ENCODE measurements at places on chromosomes 1 and 21.
A peak's percentile ranks its signal among the peaks of the same experiment; 100 is the strongest.

DNA sequence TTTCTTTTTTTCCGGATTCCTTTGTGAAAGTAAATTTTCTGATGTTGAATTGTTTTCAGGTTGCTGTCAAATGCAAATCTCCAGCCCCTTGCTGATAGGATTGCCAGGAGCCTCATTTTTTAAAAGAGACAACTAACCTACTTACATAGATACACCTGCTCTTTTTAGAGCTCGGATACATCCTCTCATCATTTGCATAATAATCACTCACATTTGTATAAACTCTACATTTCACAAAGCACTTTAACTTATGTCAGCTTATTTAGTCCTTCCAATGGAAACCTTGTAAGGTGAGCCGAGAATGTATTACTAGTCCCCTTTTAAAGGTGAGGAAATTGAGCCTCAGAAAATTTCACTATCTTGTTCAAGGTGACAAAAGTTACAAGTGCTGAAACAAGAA, 84.8 kb downstream of the KCTD3 start:
- no peak for DNase-seq

GRCh38 chr1:220796530-220796929, 9.8 kb downstream of the MTARC1 start:
- no peak for DNase-seq

- DNase-seq, result no peak
These were observed 114.1 kb upstream of the CD34 start for GRCh38 chr1:208025031-208025430.

- DNase-seq, result no peak
These were observed 98.3 kb upstream of the ARHGEF16 start for GRCh38 chr1:3355894-3356826.

DNA sequence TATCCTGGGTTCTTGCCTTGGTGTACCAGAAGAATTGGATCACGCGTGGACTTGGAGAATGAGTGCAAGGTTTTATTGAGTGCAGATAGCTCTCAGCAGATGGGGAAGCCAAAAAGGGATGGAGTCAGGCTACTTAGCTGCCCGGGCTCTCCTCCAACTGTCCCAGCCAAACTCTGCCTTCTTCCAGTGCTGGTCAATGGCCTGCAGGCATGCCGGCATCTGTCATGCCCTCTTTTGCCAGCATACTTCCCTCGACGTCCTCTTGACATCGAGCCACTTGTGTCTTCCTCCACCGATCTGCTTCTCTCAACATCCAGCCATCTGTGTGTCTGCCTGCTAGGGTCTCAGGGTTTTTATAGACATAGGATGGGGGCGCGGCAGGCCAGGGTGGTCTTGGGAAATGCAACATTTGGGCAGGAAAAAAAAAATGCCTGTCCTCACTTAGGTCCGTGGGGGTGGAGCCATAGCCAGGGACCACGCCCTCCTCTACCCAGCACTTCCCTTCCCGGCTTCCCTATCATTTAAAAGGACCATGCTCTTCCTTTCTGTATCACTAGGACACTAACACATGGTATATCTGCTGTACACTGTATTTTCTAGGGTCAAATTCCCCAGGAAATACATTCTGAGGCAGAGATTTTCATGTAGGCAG, 47.0 kb upstream of the BCAR3 start:
- DNase-seq, result no peak

DNA sequence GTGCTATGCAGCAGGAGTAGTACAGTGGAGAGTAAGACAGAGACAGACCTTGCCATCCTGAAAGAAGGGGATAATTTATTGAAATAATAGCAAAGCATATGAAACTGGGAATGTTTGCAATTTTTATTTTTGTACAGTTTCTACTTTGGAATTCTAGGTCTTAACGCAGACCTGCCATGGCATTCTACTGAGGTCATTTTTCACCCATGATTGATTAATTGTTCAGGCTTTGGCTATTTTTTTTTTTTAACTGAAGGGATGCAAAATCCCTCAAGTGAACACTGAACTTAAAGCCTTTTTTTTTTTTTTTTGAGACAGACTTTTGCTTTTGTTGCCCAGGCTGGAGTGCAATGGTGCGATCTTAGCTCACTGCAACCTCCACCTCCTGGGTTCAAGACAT, 27.1 kb downstream of the MTF2 start:
- DNase-seq, result no peak

DNA sequence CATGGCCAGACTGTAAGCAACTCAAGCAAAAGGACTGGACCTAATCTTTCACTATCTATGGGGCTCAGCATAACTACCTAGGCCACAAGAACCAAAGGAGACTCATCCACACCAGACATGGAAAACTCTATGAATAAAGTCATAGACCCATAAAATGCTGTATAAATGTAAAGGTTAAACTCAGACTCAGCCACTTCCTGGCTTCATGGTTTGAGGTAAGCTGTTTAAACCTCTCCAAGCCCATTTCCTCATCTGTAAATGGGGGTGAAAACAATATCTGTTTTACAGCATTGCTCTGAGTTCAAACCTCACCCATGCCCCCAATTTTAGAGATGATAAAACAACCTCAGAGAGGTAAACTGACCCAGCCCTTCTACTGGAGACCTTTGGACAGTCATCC, 4.0 kb upstream of the SMIM12 start:
- no peak for DNase-seq

DNA sequence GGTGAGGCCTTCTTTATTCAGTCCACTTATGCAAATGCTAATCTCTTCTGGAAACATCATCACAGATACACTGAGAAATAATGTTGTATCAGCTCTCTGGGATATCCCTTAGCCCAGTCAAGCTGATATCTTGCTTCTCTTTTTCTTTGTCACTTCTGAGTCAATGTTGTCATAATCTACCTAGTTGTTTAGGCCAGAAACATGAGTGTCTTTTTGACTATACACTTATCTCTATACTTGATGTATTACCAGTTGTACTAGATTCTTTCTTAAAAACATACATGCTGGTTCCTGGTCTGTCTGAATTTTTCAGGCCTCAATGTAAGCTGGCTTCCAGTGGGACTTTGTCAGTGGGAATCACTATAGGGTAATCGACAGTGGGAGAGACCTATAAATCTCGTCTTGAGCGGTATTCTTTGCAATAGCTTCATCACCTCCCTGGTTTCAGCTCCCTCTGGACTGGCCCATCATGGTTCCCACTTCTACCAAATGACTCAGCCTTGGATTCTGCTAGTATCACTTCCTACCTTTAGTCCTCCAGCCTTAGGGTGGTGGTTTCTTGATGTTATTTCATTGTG, 135.2 kb upstream of the CYYR1 start:
- DNase-seq, result no peak

DNA sequence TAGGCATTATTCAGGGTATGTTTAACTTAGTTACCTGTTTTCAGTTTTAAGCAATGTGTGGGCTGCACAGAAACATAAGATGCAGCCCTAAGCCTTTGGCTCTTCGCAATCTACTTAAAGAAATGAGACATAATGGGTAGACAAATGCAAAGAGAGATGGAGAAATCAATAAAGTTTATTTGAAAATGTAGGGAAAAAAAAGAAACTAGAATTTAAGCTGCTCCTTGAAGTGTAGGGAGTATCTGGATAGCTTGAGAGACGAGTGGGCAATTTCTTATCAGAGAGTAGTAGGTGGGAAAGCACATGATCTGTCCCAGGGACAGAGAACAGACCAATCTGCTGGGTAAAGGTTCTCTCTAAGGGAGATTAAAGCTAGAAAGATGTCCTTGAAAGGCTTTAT, 8.9 kb downstream of the WNT2B start:
- no peak for DNase-seq

- peak; percentile 34 for DNase-seq
These were observed 24.6 kb upstream of the NEK7 start for GRCh38 chr1:198132060-198132781.

- no peak for DNase-seq
These were observed 56.8 kb downstream of the DESI2 start for GRCh38 chr1:244709476-244710368.

DNA sequence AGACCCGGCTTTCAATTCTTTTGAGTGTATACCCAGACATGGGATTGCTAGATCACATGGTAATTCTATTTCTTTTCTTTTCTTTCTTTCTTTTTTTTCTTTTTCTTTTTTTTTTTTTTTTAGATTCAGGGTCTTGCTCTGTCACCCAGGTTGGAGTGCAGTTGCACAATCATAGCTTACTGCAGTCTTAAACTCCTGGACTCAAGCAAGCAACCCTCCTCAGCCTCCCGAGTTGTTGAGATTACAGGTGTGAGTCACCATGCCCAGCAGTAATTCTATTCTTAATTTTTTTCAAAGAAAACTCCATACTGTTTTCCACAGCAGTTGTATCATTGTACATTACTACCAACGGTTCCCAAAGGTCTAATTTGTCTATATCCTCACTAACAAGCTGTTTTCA, 13.5 kb upstream of the RNF186 start:
- no peak for DNase-seq

DNA sequence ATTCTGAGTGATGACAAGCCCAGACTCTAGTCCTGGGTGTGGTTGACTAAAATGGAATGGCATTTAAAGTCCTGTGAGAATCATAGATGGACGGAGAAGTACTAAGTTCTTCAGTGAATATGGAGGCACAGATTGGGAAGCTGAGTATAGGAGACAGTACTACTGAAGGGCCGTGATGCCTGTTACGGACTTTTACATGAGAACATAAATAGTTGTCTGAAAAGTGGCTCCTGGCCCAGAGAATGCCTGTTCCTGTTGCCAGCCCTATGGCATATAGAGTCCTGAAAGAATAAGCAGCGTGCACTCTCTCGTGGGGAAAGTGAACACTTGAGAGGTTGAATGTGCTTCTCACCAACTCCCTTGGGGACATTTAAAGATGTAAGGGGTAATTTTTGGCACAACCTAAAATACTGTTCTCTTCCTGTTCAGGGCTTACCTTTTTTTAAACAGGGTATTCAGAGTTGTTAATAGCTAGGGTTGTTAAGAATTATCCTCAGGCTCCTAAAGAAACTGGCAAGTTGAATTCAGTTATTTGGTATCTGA, 20.4 kb downstream of the CCT8 start:
- no peak for DNase-seq

DNA sequence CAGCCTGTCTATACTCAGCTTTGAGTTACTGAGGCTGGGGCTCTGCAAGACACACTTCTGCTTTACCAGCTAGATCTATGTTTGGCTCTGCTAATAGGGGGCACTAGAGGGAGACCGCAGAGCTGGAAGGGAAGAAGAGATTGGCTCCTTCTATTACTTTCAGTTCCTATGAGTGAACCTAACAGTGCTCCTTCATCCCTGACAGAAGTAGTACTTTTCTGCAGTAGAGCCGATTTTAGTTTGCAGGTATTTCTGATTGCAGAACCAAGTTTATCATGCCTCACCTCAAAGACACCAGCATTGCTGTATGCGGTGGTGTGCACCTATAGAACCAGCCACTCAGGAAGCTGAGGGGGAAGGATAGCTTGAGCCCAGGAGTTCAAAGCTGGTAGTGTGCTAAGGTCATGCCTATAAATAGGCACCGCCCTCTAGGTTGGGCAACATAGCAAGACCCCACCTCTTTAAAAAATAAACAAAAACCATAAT, 5.7 kb upstream of the ZDHHC18 start:
- peak; percentile 84 for DNase-seq

DNA sequence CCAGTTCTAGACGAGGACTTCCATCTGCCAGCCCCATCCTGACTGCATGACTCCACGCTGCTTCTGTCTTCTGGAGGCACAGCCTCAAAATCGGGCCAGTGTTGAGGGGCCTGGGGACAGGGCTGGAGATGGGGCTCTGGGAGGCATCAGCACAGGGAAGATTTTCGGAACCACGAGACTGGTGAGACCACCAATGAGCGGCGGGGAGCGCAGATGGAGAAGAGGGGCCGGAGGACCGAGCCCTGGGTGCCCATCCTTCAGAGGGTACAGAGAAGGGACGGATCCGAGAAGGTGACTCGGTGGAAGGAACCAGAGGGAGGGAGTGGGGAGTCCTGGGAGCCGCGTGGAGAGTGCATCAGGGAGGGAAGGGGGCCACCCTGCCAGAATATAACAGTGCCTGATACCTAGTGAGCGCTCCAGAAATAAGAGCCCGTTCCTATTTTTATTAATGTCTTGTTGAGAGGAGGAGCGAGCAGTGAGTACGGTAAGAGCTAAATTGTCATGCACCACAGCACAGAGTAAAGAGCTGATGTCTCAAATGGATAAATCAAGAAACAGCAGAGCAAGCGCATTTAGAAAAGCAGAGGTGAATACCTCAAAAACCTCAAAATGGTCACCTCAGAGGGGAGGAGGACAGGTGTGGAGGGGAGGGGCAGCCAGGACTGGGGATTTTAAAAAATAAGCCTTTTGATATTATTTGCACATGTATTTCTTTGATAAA, 26.2 kb upstream of the KIF26B start:
- no peak for DNase-seq

DNA sequence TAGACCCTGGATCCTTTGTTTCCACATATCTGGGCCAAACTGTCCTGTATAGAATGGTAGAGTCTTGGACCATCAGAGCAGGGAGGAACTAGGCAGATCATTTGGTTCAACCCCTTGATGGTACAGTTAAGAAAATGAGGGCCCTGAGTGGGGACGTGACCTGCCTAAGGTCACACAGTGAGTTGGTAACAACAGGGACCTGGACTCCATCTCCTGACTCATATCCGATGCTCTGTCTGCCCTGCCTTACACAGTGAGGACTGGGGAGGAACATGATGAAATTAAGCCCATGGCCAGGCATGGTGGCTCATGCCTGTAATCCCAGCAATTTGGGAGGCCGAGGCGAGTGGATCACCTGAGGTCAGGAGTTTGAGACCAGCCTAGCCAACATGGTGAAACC, 440.2 kb downstream of the PTPRU start:
- no peak for DNase-seq

DNA sequence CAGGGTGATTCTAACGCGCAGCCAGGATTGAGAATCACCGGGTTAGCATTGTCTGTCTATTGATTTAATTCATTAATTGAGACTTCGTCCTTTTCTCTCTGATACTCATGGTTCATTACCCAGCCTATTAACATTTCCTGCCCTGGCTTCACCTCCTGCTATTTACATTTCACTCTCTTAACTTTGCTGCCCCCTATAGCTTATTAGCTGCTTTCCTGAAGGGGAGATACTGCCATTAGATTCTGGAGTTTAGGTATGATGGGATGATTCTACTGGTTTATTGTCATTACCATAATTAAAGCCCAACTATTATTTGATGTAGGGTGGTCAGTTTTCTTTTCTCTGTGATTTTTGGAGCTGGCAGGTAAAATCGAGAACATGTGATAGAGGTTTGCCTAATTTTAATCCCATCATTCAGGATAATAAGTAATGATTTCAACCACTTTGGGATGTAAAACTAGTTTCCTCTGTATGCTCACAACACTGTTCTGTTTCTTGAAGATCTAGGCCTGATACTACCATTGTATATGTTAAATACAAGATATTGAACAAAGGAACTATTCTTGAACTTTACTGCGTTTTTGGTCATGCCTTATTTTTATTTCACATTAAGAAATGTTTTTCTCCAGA, 6.4 kb downstream of the PPP2R5A start:
- peak; percentile 69 for DNase-seq

DNA sequence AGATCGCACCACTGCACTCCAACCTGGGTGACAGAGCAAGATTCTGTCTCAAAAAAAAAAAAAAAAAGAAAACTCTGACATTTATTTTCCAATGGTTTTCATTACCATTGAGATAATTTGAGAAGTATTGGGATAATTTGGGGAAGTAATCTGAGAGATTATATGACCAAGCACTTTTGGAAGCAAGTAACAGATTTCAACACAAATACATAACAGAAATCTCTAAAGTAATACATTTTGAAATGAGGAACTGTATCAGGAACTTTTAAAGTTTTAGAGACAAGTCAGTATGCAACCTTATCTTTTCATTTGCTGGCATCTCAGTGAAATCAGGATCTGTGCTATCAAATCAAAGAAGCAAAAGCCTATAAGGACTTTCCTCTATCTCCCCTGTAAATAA, 25.4 kb upstream of the SLC16A1 start:
- no peak for DNase-seq
